ENCODE measurements at places on chromosomes 6 and 20.

- no peak for DNase-seq
Measured at GRCh38 chr6:136333824-136334464, 44.3 kb upstream of the BCLAF1 start.

GRCh38 chr6:165109011-165109410 is 200.4 kb downstream of the C6orf118 start:
- no peak for DNase-seq

DNA sequence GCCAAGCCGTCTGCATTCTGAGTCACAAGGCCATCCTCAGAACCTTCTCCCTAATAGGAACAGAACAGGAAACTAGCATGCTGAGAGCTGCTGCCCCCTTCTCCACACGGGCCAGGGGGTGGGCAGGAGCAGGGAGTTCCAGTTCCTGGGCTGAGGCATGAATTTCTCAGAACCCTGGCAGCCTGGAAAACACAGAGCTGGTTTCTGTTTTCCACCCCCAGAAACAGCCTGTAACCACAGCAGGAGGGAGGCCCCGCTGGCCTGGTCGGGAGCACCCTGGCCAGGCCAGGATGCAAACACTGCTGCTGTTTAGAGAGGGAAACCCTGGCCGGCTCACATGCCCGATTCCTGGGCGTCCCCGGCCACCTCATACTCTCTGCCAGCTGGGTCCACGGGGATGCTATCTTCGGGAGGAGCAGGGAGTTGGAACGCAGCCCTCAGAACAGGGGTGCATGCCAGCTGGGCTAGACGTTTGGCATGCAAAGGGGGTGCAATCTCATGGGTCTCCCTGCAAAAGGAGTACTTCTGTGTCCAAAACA is 130.1 kb downstream of the NFATC2 start:
- no peak for DNase-seq

GRCh38 chr6:11763460-11764249 is 14.9 kb downstream of the ADTRP start:
- no peak for DNase-seq

GRCh38 chr6:27139756-27140579 is 107.5 kb upstream of the PRSS16 start:
- DNase-seq: no peak

DNA sequence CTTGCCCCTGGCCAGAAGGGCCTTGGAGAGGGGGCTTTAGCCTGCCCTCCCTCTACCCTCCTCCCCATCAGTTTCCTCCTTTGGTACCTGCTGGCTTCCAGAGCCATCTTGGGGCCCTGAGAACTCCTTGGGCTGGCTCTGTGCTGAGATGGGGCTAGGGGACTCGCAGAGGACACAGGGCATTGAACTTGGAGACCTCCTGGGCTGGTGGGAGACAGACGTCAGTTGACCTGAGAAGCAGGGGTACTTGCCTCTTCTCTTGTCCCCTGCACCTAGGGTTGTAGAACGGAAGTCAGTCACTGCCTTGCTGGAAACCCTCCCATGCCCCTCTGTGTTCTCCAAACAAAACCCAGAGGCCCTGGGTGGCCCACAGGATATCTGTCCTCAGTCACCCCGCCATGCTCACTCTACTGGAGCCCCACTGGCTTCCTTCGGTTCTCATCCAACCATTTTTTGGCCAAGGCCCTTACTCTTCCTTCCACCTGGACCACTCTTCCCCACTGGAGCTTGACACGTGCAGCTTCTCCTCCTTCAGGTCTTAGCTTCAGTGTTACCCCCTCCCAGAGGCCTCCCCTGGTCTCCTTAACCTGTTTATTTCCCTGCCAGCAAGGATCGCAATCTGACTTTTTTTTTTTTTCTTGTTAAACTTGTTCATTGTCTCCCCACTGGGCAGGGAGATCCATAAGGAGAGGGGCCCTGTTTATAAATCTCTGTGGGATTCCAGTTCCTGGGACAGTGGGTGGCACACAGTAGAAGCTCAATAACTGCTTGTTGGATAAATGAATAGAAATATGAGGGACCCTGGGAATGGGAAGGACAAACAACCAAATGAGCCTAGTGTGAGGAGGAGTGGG is 971 bp downstream of the RBCK1 start:
- no peak for DNase-seq

- DNase-seq: no peak
Measured at GRCh38 chr20:49590163-49591017, 22.5 kb upstream of the PTGIS start.

GRCh38 chr20:41339957-41340326 is 679 bp upstream of the LPIN3 start:
- peak; percentile 77 for DNase-seq

- DNase-seq: peak; percentile 18
Measured at GRCh38 chr6:108946695-108947094, 98.5 kb downstream of the ARMC2 start.

- DNase-seq: peak; percentile 86
Measured at GRCh38 chr20:22583773-22584521, 425 bp downstream of the FOXA2 start.

- no peak for DNase-seq
Measured at GRCh38 chr6:92849636-92850035, 569.7 kb downstream of the EPHA7 start.

DNA sequence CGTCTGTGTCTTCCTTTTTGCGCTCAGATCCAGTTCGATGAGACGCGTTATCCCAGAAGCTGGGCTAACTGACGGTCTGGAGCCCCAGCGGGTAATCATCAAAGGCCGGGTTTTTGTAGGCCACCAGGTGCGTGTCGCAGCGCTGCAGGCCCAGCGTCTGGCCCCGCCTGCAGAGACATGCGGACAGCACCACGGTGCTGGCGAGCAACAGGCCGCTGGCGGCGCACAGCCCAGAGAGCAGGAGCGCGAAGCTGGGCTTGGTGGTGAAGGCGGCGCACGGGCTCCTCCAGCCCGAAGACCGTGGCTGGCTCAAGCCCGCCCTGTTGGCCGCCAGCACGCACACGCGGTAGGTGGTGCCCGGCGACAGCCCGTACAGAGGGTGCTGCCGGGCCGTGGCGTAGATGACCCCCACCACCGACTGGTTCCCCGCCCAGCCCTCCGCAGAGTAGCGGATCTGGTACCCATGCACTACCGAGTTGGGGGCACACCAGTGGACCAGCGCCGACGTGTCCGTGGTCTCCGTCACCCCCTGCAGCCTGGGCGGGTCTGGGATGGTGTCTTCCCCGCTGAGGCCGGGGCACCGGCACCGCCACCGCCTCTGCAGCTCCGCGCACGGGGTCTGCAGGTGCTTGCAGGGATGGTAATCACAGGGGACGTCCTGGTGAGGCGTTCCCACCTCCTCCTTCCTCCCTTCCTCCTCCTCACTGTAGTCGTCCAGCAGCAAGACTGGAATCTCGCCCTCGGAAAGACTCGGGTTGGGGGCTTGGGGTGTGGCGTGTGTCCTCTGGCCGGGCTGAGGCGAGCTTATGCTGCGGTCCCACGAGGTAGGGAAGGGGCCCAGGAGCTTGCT is 12.7 kb downstream of the LRRN4 start:
- DNase-seq: no peak

DNA sequence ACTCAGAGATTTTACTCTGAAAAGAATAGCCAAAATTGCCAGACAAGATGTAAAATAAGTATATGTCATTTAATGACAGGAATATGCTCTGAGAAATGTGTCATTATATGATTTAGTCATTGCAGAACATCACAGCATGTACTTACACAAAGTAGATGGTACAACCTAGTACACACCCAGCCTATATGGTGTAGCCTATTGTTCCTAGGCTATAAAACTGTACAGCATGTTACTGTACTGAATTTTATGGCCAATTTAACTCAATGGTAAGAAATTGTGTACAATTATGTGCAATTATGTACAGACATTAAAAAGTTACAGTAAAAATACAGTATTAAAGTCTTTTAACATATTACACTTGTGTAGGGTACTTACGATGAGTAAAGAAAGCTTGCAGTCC is 311.9 kb upstream of the EPHA7 start:
- DNase-seq: no peak

DNA sequence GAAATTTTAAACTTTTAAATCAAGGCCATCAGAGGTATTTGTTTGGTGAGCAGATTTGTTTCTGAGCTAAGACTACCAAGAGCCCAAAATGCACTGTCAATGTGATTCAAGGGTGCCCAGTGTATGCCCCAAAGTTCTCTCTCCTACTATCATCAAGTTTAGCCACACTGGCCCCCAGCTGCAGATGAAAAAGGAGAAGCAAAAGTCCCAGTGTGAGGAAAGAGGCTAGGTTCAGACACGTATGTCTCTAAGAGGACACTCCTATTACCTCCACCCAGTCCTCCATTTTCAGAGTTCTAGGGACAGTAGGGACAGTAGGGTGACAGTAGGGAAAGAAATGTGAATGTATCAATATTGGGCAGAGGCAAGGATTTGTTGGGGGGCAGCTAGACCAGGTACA is 230.8 kb downstream of the CD83 start:
- no peak for DNase-seq

DNA sequence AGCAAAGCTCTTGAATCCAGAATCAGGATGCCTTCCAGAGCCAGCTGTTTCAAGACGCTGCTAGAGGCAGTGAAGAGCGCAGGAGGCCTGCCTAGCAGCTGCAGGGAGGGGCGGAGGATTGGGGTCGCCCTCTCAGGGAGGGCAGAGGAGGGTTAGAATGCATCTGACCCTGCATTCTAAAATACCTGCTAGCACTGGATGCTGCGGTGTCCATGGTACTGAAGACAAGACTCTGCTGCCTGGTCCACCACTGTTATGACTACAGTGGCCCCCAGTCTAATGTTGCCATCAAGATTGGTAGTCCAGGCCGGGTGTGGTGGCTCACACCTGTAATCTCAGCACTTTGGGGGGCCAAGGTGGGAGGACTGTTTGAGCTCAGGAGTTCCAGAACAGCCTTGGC is 193.7 kb upstream of the PROKR2 start:
- DNase-seq: no peak

- DNase-seq: no peak
Measured at GRCh38 chr20:50876816-50877215, 54.4 kb downstream of the ADNP start.

DNA sequence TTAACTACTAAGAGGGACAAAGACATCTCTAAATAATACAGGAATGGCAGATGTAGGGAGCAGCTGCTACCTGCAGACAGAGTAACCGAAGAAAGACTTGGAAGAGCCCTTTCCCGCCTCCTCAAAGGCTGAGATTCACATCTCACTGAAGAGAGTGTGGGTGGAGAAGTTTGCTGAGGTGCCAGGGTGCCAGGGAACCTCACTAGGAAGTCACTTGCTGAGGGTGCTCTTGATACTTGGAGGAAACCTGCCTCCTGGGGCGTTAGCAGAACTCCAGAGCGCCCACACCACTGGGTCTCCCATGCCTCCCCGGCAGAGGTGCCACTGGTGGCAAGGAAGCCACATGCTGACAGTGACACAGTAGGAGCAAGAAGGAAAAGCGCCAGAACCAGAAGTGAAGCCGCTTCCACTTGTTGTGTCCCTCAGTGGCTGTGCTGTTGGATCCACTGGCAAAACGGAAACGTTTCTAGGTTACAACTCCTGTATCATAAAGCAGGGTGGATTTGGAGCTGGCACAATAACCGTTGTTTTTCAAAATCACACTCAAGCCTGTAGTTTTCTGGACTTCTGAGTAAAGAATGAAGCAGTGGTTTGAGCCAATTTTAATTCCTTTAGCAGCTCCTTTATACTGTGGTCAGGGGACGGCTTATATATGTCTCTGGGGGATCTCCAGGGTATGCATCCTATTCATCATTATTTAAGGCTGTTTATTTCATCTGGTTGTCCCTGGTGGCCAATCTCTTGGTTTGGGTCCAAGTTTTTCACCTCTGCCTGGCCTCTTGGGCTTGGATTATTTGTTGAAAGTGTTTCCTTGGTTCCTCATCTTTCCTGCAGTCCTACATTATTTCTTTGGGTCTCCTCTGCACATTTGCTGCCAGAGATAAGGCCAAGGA is 64.5 kb downstream of the CDC5L start:
- DNase-seq: no peak

DNA sequence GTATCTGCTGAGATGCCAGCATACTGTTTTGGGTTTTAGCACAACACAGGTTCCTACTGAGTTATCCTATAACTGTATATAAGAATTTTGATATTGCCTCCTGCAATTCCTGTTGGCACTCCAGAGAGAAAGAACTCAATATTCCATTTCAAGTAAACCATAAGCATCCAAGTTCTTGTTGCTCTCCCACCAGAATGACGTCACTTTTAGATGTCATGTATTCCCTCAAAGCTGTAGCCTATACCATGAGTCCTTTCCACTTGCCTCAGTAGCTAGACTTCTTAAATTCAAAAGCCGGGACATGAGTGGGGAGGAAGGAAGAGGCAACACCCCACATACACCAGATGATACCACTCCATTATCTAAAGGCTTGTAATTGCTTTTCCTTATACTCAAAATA is 171.5 kb downstream of the ALDH8A1 start:
- no peak for DNase-seq

DNA sequence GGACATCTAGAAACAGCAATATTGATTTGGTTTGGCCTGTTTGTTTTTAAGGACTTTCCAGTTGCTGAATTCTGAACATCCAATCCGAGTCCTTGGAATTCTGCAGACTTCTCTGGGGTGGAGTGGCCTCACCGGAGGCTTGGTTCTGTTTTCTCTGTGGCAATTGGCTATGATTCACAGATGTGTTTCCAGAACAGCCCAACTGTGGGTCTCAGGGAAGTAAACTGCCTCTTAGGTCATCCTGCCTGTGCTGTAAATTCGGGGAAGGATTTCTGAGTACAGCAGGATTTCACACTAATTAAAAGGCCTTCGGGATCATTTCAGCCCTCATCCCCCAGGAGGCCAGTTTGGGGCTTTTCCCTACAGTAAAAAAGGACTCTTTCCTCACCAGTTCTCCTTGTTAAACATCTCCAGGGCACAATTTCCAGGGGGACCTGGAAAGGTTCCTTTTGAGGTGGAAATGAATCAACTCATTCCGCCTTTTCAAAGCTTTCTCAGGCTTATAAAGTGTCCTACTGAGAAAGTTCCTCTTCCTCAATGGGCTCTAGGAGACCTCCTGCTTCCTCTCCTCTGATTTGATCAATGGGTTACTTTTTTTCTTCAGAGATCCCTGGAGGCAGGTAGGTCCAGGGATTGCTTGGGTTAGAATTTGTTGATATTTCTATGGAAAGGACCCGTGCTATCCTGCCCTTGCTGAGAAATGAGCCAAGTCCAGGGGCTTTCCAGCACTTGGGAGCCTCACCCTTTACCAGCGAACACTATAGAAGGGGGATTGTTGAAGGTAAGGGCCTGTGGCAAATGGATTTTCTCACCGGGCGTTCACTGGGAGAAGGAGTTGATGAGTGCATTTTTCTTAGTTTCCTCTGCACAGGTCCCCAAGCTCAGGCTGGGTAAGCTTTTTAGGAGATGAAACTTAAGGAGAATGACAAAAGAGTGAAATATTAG is 114.6 kb downstream of the CLIC5 start:
- DNase-seq: no peak

DNA sequence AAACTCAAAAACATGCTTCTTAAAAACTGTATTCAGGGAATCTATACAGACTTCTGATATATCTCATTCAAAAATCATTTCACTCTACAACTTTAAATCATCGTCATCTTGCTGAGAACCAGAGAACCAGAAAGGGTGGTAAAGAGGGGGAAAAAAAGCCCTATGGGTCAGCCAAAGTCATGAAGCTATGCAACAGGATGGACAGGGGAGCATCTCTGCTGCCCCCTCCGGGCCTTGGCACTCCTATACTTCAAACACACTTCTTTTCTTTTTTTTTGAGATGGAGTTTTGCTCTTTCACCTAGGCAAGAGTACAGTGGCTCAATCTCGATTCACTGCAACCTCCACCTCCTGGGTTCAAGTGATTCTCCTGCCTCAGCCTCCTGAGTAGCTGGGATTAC is 73.5 kb upstream of the NFATC2 start:
- DNase-seq: no peak

- DNase-seq: no peak
Measured at GRCh38 chr6:127453845-127454619, 5.2 kb downstream of the KIAA0408 start.

GRCh38 chr20:62063315-62063980 is 2.2 kb downstream of the TAF4 start:
- DNase-seq: no peak

GRCh38 chr6:71488186-71488585 is 199.6 kb downstream of the OGFRL1 start:
- DNase-seq: no peak

All from NCI-H774 (cell line).